ENCODE measurements at places on chromosomes 1 and 21.
A peak's percentile ranks its signal among the peaks of the same experiment; 100 is the strongest.

DNA sequence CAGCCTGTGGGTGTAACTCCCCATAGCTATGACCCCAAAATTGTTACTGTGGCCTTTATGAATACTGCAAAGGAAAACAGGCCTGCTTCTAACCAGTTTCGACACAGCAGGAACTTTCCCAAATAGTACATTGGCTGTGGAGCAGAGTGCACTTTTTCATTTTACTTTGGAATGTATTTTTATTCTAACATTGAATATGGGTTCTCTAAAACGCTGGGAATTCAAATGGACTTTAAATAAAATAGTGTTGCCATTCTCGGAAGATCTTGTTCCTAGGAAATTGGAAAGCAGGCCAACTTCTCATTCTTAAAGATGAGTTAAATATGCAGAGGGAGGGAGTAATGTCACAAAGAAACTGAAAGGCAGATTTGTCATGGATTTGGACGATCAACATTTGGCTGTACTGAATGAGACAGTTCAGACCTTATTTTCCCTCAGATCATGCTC is 39.6 kb upstream of the ARHGAP29 start:
- DNase-seq: no peak

GRCh38 chr1:184555665-184556641 is 169.1 kb downstream of the C1orf21 start:
- no peak for DNase-seq

DNA sequence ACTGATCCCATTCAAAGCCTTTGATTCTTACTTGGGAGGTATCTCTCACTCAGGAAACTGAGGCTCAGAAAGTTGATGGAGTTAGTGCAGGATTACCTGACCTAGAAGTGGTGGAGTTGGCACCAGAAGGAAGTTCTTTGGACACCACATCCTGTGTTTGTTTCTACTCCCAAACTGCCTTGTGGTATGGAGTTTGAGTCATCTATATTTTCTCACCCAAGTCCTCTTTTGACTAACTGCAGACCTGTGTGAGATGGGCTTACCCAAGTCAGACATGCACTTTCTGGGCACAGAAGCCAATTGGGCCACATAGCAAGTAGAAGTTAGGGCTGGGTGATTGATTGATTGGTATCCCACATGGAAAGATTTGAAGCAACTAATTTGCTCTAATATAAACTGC is 36.1 kb downstream of the FGGY start:
- DNase-seq: no peak

- DNase-seq: peak; percentile 63
These were observed 6.2 kb downstream of the MED8 start for GRCh38 chr1:43383449-43383848.

- DNase-seq: no peak
These were observed 28.1 kb downstream of the ZSCAN20 start for GRCh38 chr1:33500547-33500946.

GRCh38 chr1:157992031-157992832 is 1.2 kb upstream of the KIRREL1 start:
- peak; percentile 63 for DNase-seq

DNA sequence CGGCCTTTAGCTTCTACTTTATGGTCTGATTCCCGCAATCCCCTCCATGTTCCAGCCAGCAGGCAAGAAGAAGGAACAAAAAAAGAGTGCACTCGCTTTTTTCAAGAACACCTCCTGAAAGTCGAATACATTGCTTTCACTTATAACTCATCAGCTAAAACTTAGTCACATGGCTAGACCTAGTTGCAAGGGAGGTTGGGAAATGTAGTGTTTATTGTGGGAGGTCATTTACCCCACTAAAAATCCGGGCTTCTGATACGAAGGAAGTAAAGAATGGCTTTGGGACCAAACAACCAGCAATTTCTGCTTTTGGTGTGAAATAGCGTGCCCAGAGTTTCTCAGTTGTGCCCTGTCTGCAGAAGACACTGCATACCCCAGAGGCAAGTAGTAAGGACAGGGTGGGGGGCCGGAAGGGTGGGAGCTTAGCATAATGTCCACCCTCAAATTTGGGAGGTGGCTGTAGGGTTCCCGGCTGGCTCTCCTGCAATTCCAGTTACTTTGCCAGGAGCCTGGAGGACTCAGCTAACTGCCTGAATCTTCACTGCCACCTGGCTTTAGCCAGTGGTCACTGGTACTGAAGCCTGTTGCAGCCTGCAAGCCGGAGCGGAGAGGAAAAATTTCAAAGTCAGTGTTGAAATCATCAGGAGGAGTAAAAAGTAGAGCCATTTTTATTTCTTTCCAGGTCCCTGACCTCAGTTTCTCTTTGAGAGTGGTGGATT is 57.7 kb upstream of the F3 start:
- peak; percentile 36 for DNase-seq

DNA sequence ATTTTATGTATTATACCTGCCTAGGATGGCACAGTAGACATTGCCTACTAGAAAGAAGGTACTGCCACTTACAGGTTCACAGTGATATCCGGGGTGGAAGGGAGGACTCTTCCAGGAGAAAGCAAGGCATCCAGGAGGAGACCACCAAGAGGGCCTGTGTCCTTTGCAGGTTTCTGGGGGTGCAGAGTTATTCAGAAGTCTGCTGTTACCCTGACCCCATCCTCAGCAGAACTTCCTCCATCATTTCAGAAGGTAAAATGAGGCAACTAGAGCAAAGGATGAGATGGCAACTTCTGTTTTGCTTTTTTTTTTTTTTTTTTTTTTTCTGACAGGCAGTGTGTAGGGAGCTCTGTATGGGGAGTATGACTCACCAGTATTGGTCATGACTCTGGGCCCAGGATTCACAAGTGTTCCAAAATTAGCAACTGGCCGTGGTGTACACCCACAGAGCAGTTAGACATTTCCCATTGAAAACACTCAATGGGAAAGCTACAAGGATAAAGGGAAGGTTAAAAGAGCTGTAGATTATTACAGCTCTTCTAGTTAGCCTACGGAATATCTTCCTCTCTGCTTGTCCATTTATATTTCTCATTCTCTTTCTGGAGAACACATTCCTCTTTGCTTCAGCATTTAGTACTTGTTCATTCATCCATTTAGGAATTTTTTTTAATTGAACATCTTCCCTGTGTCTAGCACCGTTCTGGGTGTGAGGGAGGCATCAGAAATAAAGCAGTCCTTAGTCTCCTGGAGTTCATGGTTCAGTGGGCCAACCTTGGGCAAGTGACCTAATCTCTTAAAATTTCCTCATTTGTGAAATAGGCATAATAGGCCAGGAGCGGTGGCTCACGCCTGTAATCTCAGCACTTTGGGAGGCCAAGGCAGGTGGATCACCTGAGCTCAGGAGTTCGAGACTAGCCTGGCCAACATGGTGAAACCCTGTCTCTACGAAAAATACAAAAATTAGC is 50.5 kb upstream of the PPP2R5A start:
- no peak for DNase-seq

GRCh38 chr1:115506924-115507589 is 134.7 kb upstream of the VANGL1 start:
- DNase-seq: no peak

All from midbrain (tissue), 1 donor.